ENCODE measurements at places on chromosomes 4 and X.

DNA sequence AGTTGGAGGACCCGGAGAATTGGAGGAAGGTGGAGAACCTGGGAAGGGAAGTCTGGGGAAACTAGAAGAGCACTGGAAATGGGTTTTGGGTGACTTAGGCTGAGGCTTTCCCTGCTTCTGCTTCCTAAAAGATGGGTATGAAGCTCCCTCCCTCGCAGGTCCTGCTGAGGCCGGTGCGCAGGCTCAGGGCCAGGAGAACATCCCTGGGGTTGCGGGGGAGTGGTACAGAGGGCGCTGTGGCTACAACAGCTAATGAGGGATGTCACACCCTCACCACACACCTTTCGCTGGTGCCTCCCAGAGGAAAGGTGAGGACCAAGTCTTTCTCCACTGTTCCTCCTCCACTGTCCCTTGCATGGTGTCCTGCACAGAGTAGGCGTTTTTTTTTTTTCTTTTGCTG lies 15.8 kb downstream of the APLN start:
- DNase-seq, result no peak

- DNase-seq, result no peak
Observed at GRCh38 chr4:133524369-133524768, 375.3 kb downstream of the PCDH10 start.

DNA sequence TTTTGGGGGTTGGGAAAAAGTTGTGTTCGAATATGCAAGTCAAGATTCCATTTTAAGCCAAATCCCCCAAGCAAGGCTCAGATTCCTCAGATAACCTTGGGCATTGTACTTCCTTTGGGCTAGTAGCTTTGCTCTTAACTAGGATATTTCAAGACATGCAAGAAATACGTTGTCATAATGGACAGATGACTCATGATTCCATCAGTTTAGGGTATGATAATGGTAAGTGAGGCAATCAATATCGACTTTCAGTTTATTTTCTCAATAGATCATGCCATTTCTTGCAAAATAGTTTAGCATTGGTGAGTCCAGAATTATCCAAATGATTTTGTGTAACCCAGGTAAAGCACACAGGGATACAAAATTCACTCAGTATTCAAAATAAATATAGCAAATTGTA lies 25.4 kb downstream of the CFAP299 start:
- peak; percentile 2 for DNase-seq

DNA sequence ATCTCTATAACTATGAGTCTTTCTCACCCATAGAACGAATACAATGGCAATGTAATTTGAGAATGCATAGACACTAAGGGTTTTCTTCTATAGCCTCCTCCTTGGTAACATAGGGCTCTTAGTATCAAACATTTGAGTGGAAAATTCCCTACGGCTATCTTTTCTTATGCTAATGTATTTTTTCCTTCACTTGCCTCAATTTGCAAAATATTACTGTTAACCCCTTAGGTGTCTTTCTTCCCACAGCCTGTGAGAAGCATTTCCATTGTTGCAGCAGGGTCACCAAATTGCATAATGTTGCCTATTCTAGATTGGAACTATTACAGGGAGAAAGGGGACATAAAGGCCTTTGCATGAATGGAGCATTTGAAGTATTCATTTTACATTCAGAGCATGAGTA lies 140.5 kb upstream of the RAPGEF2 start:
- DNase-seq, result no peak

DNA sequence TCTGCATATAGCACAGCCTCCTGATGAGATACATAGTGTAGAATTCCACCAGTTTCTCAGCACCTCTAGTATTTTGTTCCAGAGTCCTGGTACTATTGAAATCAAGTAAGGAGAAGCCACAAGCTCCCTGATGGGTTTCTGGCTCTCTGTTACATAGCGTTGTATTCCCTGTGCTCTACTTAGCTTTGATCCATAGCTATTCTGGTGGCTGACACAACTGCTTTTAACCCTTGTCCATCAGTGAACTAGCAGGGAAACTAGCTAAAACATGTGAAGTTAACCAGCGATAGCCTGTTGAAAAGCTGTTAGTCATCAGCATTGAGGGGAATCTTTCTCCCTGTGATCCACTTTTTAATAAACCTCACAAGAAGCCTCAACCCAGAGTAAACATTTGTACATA lies 26.9 kb downstream of the NIPAL1 start:
- DNase-seq, result no peak

- no peak for DNase-seq
Observed at GRCh38 chr4:105306158-105306781, 159.6 kb downstream of the TET2 start.

DNA sequence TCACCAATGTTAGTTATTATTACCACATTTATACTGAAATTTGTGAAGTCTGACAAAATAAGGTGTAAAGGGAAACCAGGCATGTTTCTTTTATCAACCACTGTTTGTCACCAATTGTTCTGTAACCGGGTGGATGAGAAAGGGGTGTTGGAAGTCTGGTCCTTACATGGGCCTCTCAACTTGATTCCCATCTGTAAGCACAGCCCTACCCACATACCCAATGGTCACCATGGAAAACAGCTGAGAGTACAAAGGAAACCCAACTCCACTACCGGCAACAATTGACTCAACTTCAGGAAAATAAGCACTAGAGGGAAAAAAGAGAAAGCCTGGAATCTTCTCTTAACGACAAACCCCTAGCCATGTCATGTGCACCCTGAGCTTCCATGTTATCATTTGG lies 70.8 kb upstream of the PTCHD1 start:
- DNase-seq, result no peak

- peak; percentile 20 for DNase-seq
Observed at GRCh38 chrX:130171446-130172126, at the start of gene RAB33A. Gene RAB33A (plus strand): TSS chrX:130171962. CDS start chrX:130172063, 101 bp downstream.

GRCh38 chrX:23327104-23327503 lies 7.5 kb upstream of the PTCHD1 start:
- no peak for DNase-seq

DNA sequence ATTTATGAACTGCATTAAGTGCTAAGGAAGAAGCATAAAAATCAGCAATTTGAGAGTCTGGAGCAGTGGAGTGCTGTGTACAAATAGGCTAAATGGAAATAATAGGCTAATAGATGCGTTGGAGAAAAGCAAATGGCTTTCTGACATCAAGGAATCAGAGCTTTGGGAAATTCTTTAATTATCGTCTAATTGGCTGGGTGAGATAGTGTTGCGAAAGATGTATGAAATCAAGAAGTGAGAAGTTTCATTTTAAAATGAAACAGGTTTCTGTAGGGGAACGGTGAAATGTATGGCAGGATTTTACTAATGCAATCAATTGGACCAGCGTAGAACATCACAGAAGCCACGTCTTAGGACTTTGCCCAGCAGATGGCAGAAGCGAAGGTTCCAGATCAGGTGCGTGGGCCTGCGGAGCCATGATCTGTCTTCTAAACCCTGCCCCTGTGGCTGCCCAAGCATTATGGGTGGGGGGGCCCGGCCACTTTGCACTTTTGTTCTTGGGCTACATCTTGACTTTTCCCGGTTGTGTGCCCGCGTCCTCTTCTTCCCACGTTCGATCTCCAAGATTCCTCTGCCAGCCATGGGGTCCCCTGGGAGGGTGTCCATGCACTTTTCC lies 118.5 kb upstream of the SHISA3 start:
- DNase-seq, result no peak

- no peak for DNase-seq
Observed at GRCh38 chr4:177687117-177687516, 244.9 kb upstream of the AGA start.

DNA sequence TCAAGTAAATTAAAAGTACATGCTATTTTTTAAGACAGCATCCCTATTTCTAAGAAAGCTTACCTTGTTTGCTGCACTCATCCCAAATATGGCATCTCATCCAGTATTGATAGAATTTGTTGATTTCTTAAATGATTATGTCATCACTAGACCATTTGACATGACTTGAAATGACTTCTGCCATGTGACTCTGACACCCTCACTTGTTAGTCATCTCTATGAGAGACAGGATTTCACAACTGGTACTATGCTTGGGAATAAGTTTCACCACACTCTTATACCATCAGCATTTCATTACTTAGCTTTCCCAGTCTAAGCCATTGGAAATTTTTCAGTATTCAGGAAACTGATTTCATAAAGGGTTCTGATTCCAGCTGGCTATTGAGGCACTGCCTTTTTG lies 55.3 kb downstream of the TMPRSS11F start:
- DNase-seq, result no peak

DNA sequence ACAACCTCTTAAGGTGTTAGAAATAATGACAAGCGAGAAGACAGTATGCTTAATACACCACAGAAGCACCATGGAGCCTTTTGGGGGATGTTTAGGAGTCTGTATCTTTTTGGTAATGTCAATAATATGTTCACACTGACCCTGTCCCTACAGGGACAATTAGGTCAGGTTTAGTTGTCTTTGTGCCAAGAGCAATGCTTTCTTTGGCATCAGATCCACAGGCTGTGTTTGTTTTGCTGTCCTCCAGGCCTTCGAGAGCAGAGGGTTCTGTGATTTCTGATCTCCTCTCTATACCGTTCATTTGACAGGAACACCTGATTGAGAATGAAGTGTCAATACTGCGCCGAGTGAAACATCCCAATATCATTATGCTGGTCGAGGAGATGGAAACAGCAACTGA lies 153.8 kb downstream of the DCLK2 start:
- peak; percentile 32 for DNase-seq

- no peak for DNase-seq
Observed at GRCh38 chr4:102047616-102048015, 257.1 kb downstream of the BANK1 start.

- DNase-seq, result no peak
Observed at GRCh38 chr4:102665527-102665926, 95.2 kb downstream of the MANBA start.

DNA sequence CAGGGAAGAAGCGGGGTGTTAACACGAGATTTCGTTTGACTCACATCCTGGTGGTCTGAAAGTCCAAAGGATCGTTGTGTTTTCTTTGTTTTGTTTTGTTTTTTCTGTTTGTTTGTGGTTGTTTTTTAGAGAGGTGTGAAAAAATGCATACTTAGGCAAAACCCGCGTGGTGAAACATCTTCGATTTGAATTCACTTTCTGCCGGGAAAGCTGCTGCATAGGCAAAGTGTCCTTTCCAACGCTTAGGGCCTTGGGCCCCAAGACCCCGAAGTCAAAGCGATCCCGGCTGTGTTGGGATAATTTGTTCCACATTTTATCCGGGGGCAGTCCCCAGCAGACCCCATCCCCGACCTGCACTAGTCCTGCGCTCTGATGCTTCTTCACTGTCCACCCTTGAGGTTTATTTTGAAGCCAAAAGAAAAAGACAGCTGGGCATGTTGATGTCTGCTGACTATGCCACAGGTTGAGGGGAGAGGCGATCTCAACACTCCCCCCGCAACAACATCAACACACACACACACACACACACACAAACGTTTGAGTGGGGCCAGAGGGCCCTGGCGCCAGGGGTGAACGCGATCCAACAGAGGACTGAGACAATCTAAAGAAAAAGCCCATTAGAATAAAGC lies 2.0 kb downstream of the MSX1 start:
- DNase-seq, result no peak

GRCh38 chr4:93132631-93133030 lies 695.9 kb upstream of the ATOH1 start:
- DNase-seq, result no peak

GRCh38 chr4:151874328-151874727 lies 113.5 kb upstream of the GATB start:
- no peak for DNase-seq

- DNase-seq, result no peak
Observed at GRCh38 chr4:85776096-85776495, 301.1 kb downstream of the ARHGAP24 start.

DNA sequence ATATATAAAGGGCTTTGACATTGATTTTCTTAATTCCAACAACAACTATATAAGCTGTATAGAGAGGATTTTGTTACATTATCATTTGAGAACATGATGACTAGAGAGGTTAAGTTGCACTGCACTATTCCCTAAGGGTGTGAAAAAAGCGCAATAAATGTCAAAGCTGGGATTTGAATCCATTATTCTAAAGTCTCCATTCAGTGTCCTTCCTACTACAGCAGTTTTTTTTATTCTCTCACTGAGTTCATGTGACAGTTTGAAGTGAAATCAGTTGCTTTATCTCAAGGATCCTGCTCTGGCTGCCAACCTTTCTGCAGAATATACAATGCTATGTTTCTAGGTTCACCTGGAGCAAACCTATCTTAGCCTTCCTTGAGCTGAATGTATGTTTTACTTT lies 177.5 kb downstream of the ANKRD50 start:
- no peak for DNase-seq

DNA sequence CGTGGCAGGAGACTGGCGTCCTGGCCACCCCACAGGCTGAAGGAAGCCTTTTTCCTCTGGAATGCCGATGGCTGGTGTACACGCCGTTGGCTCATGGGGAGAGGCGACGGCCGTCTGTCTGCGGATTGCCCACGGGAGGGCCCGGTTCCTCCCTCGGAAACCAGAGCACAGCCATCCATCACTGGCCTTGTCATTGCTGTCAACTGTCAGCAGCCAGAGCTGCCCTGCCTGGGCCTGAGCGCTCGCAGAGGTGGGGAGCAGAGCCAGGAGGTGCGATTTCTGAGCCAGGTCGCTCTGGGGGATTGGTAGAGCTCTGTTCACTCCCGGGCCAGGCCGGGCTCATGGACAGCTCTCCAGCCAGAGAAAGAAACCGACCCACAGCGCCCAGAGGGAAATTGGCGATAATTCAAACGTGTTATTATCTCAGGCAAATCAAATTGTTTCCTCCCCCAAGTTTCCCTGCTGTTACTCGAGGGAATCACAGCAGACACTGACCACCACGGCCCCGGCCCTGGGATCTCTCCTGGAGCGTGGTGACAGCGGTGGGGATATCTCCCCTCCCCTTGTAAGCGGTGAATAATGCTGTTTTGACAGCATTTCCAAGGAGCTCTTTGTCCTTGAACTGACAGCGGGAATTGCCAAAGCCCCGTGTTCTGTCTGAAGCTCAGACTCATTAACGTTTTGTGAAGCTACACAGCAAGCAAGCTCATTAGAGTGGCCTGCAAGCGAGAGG lies 220.9 kb upstream of the PSAPL1 start:
- DNase-seq, result no peak

DNA sequence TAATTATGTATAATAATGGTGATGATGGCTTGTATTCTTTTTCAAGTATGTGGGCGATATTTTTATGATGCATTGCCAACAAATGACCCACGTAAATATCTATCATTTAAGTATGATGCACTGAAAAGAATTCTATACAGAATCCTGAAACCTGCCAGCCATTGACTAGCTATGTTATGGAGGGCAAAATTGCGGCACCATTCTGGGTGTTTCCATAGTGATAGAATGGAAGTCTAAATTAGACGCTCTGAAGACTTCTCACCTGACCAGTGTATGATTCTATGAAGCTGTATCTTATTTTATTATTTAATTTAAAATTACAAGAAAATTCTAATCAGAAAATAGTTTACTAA lies 677 bp upstream of the CENPC start:
- DNase-seq, result no peak

- DNase-seq, result no peak
Observed at GRCh38 chr4:178462710-178463109, 1020.5 kb upstream of the AGA start.

GRCh38 chr4:186809070-186809469 lies 85.4 kb upstream of the FAT1 start:
- no peak for DNase-seq
